Stimulated activated CD8-positive, alpha-beta memory T cell treated with anti-CD3 and anti-CD28 coated beads, Interleukin-7, amount 100 ng/mL, for 1 hour (primary cell): ENCODE measurements at places on chromosomes 3 and 15.

- DNase-seq, result no peak
These were observed 16.9 kb downstream of the THBS1 start for GRCh38 chr15:39597751-39598185.

GRCh38 chr3:179304605-179305004 is 18.2 kb upstream of the ZNF639 start:
- DNase-seq, result no peak

DNA sequence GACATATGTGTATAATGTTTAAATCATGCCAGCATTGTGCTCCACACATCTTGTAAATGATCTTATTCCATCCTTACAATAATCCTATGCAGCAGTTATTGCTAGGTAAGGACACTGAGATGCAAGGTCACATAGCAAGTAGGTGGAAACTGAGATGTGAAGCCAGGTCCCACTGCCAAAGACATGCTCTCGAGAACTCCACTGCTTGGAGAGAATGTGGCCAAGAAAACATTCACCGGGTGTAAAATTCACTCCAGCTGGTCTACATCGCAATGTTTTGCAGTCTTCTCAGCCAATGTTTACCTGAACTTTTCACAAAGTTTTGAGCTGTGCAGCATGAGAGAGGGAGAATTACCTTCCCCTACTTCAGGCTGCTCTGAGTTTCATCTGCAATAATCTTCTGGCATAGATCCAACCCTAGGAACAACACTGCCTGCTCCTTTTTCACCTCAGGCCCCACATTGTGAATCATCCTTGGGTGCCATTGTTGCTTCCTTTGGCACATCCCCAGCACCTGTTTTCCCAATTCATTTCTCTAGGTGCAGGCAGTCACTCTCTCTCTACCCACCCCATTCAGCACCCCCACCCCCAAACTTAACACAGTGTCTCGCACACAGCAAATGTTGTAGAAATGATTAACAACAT is 53.5 kb upstream of the PRTG start:
- DNase-seq, result no peak

GRCh38 chr3:111737706-111738086 is 121.4 kb upstream of the PHLDB2 start:
- DNase-seq, result no peak

GRCh38 chr3:33032938-33033337 is 64.0 kb downstream of the GLB1 start:
- no peak for DNase-seq
